ENCODE measurements at places on chromosomes 7 and 10. TPM values are rescaled to one million over a fixed set of nuclear protein-coding genes. Genes with fewer than 3 reads are reported as not detected.

DNA sequence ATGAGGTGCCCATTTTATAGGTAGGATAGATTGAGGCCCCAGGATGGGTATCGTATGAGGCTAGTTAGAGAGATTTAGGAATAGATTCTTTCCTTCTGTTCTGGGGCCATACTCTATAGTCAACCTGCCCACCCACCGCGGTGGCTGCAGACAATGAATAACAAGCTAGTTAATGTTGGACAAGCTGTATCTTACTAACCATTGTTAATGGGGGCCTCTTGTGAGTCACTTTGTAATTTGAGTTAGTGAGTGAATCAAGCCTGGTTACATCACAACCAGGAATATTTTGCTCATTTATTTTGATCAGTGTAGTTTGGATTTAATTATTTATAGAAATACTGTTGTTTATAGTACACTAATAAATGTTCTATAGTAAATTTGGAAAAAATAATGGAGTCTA, 7.3 kb downstream of the SORCS3 start:
- no peak for DNase-seq

- DNase-seq: no peak
These were observed 23.3 kb downstream of the AP5Z1 start for GRCh38 chr7:4798706-4799235.

DNA sequence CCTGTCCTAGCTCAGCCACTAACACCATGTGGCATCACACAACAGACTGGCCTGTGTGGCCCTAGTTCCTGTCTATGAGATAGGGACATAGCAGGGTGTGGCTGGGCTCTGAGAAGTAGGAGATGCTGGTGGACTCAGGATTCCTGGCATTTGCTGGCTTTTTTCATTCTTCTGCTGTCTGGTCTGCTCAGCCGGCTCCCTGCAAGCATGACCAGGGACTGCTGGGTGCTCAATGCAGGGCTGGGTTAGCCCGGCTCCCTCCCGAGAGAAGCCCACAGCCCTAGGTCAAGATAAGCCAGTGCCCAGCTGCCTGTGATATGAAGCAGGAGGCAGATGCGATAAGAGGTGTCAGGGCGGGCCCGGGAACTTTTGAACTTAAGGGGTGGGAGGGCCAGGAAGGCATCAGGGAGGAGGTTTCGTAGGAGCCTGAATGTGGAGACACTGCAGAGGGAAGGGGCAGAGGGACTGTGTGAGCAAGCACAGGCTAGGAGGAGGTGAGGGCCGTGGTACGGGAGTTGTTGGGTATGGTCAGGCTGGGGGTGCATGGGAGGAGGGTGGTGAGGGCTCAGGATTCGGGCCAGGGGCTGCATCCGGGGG, 3.5 kb downstream of the AQP1 start:
- DNase-seq: no peak

DNA sequence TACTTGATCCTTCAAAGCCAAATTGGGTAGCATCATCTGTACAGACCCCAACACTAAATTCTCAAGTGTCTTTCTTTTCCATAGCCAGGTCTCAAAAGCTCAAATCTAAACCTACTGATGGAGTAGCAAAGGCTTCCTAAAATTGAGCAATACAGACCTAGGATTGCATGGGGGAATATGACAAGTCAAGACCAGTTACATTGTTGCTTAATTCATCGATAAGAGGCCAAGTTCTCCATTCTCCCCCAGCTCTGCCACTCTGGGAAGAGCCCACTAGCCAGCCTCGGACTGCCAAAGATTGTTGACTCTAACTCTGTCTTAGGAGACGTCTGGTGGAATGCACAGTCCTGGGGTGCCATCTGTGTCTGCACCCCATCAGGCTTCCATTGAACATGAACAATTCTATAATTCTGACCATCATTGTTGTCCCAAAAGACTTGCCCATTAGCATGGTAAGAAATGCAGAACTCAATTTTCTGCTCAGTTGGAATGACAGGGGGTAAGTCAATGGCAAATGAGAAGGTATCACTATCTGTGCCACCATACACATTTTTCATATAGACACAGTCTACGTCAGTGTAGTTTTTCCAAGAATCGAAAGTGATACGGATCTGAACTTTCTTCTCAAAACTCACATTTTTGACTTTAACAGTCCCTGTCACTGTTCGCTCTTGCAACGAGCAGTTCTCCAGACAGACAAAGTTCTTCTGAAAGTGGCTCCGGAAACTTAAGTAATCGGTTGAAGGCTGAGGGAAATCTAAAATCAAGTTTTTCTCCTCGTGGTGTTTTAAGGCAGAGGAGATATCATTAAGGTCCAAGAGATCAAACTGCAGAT, 2.9 kb downstream of the PPP1R3C start:
- no peak for DNase-seq

GRCh38 chr7:102390697-102391484, 5.3 kb upstream of the PRKRIP1 start:
- DNase-seq: peak; percentile 82

DNA sequence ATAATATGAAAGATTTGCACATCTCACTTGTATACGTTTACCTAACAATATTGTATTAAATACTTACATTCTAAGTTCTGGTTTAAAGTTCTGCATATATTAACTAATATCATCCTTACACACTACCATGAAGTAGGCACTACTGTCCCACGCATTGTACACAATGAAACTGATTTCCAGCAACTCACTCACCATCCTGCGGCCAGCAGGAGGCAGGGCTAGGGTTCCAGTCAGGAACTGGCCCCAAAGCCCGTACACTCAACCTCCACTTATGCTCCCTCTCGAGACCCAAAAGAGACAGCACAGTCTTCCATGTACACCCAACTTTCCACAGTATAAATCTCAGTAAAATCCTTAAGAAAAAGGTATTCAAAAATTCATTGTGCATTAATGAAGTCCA, 41.4 kb downstream of the GRID1 start:
- no peak for DNase-seq

DNA sequence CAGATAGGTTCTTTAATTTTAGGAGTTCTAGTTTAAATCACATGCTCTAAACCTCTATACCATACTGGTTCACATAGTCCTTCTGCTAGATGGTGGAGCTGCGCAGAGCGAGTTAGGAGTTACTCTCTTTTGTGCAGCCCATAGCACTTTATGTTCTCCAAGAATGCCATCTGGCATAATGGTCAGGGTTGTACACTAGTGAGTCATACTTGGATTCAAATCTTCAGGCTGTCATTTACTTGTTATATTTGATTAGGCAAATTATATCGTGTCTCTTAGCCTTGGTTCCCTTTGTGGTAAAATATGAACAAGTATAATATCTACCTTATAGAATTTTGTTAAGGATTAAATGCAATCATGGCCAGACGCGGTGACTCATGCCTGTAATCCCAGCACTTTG, 1078.3 kb downstream of the NRG3 start:
- no peak for DNase-seq

The CALCR gene
- 0.15 TPM for total RNA-seq

GRCh38 chr7:135232720-135233119, 918 bp upstream of the STRA8 start:
- no peak for DNase-seq

- DNase-seq: no peak
These were observed 30.9 kb upstream of the KLHL7 start for GRCh38 chr7:23074443-23075261.

GRCh38 chr7:365593-365992, 75.6 kb downstream of the FOXL3 start:
- DNase-seq: no peak

The ACSL5 gene
- 12.0 TPM for total RNA-seq

DNA sequence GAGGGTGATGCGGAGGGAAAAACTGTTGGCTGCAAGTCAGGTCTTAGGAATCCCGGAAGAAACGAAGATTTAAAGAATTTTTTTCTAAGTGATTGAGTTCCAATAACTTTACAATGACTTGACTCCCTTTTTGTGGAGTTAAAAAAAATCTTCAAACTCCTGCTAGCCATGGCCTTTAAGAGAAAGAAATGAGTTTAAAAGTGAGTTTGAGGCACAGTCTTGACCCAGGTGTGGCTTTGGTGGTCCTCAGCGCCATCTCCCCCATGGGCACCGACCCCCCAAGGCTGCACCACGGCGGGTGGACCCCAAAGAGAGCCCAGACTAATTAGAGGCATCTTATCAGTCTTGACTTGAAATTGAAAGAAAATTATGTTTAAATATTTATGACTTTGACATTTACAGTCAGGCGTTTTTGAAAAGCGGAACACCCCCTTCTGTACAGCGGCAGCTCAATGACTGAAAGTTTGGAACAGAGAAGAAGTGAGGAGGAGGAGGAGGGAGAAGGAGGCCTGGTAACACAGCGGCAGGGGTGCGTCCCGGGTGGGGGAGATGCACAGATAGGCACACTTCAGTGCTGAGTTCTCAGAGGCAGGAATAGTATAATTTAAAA, 349.6 kb downstream of the DNAJB6 start:
- DNase-seq: no peak

GRCh38 chr7:42099470-42100155, 137.4 kb downstream of the GLI3 start:
- no peak for DNase-seq

DNA sequence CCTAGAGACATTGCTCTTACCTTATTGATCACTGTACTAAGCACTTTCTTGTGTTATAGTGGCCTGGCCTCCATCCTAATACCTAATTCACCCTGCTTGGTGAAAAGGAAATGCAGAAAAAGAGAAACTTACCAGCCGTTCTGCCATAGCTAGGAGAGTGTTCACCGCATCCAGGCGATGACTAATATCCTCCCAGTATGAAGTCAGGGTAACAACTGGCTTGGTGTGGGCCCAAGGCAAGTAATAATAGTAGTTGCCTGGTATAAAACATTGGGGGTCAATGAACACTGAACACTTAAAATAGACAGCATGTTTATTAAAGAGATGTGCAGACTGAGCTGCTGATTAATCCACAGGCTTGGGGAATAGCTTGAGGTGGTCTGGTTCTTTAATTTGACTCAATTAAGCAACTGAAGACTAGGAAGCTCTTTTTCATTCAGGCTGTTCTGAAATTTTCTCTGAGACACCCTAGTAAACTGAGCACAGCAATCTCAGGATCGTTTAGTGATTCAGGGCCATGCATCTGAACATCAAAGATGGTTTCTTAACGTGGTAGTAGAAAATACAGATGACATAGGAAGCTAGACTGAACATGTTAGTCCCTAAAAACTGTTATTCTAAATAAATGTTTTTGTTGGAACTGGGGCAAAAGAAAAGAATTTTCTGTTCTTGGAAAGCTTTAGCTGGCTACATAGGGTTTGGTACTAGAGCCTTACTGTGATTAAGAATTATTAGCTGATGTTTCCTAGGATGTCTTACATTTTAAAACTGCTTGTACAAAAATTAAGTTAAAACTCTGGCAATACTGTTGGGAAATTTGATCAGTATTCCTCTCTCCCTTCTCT, 102.2 kb downstream of the MYOF start:
- DNase-seq: no peak
